ENCODE measurements at places on chromosomes 2 and 18. TPM values are rescaled to one million over a fixed set of nuclear protein-coding genes. Genes with fewer than 3 reads are reported as not detected.

Gene ERMN
- total RNA-seq: 0.49 TPM

Gene CYP20A1
- total RNA-seq: 41.4 TPM

Gene KCNG3
- total RNA-seq: not detected

Gene PFN4
- not detected for total RNA-seq

Gene CCDC102B
- 17.1 TPM for total RNA-seq

Gene RNF125
- total RNA-seq: 1.4 TPM

Gene C1GALT1C1L
- total RNA-seq: 1.8 TPM

Gene SAG
- total RNA-seq: not detected

Gene HJURP
- not detected for total RNA-seq

Gene RRM2
- 0.27 TPM for total RNA-seq

Gene EVA1A
- total RNA-seq: 13.4 TPM

Gene EEF1B2
- 766 TPM for total RNA-seq

Gene HOXD4
- 1.6 TPM for total RNA-seq

Gene HDHD2
- 59.0 TPM for total RNA-seq

Gene CAPN14
- total RNA-seq: not detected

Gene SH3RF3
- total RNA-seq: 2.1 TPM

Gene AMER3
- total RNA-seq: not detected

Gene DQX1
- not detected for total RNA-seq

Gene GRHL1
- total RNA-seq: 7.9 TPM

Gene CYP27A1
- total RNA-seq: 19.2 TPM

Gene OSBPL6
- total RNA-seq: 2.1 TPM

Gene PTPRN
- total RNA-seq: 1.9 TPM

Gene TUBA4B
- total RNA-seq: not detected

Gene CD226
- total RNA-seq: 5.6 TPM

Gene OXER1
- total RNA-seq: 0.98 TPM

Data from thyroid gland (tissue), 4 donors.